ENCODE measurements at places on chromosomes 5 and 9.

DNA sequence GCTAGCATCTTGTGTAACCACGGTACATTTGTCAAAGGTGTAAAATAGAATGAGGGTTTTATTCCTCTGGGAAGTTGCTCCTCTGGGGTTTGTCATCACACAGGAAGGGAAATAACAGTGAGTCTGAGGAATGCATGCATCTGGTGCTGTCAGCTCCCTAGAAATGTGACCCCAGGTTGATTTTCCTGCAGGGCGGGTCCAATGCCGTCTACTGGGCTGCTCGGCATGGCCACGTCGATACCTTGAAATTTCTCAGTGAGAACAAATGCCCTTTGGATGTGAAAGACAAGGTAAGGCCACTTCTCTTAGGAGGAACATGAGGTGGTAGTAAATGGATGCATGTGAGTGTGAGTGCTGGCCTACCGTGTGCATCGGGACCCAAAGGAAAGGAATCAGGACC, 78.8 kb upstream of the CTSL start:
- no peak for DNase-seq

GRCh38 chr5:56288873-56289601, 55.9 kb upstream of the ANKRD55 start:
- DNase-seq = no peak

DNA sequence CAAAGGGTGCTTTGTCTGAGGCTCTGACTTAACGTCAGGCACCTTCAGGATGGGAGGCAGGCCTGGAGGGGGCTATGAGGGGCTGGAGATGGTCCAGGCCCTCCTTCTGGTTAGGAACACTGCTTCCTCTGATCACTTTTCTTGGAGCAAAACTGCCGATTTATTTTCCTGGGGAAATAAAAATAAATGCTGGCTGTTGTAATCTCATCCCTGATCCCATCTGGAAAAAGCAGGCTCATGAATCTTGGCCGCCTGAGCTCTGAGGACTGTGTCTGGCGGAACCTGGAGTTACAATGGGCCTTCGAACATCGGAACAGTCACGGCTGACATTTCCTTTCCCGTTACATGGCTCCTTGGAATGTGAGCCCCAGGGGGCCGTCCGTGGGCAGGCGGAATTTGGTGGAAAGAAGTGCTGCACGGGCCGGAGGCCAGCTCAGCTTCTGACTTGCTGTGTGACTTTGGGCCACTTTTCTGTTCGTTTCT, 157.8 kb downstream of the RGS3 start:
- no peak for DNase-seq

GRCh38 chr5:56693220-56693579, 122.1 kb upstream of the MAP3K1 start:
- DNase-seq = no peak

- DNase-seq = no peak
These were observed 22.0 kb upstream of the TIFAB start for GRCh38 chr5:135473956-135474670.

- DNase-seq = no peak
These were observed 538 bp upstream of the ARHGEF28 start for GRCh38 chr5:73625372-73625943.

GRCh38 chr9:35711501-35712428, 20.2 kb downstream of the TLN1 start:
- DNase-seq = no peak

DNA sequence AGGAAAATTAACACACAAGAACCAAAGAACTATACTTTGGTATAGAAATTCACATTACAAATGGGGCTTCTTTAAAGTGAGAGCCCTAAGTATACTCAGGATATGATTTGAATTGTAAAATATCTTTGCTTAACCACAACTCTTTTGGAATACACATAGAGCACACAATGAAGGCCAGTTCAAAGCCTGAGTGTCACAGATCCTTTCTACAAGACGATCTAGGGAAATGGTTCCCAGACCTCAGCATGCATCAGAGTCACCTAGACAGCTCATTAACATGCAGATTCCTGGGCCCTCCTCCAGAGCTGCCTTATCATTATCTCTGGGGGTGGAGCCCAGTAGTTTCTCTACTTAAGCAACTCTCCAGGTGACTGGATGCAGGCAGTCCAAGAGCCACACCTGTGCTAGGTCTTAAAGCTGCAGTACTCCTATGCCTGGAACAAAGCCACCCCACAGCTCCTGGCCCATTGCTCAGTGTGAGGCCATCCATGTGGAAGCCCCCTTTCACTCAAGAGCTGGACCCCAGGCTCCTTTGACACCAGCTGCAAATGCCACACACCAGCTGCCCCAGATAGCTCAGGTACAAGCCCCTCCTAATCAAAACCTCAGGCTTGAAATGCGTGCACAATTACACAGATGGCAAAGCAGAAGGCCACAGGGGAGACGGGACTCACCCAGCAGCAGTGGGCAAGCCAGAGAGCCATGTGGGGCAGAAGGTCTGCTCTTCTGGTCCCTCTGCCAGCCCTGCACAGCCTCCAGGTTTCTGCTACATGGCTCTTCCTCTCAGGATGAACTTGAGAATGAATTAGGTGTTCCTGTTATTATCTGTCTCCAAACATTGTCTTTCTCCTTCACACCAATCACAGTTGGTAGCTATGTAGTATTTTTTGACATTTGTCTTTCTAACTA, 106.1 kb downstream of the SH3TC2 start:
- DNase-seq = no peak
